Gastrocnemius medialis (tissue), 4 donors: ENCODE measurements at places on chromosomes 13 and 19. TPM values are rescaled to one million over a fixed set of nuclear protein-coding genes. Genes with fewer than 3 reads are reported as not detected.

The HSPB6 gene
- 178 TPM for total RNA-seq

The KLHL1 gene
- not detected for total RNA-seq

The KISS1R gene
- total RNA-seq, result not detected

The ANGPTL8 gene
- total RNA-seq, result not detected

The CGB5 gene
- total RNA-seq, result not detected

The ZNF132 gene
- 2.7 TPM for total RNA-seq

The ISOC2 gene
- total RNA-seq, result 59.7 TPM

The CEACAM20 gene
- not detected for total RNA-seq

The APC2 gene
- not detected for total RNA-seq

The ADGRL1 gene
- 1.6 TPM for total RNA-seq

The TJP3 gene
- 1.8 TPM for total RNA-seq

The CASP14 gene
- not detected for total RNA-seq

The SUPT20H gene
- total RNA-seq, result 24.4 TPM

The SRRM5 gene
- total RNA-seq, result 0.09 TPM

The LILRB3 gene
- total RNA-seq, result 3.6 TPM

The RGL3 gene
- total RNA-seq, result 0.33 TPM

The ZNF234 gene
- 2.2 TPM for total RNA-seq

The ZIK1 gene
- total RNA-seq, result 0.73 TPM

The SOX1 gene
- total RNA-seq, result not detected

The NKPD1 gene
- total RNA-seq, result not detected

The KLK14 gene
- not detected for total RNA-seq

The S1PR5 gene
- total RNA-seq, result not detected

The NLRP7 gene
- not detected for total RNA-seq

The PALM gene
- 4.4 TPM for total RNA-seq

The KIR3DL1 gene
- not detected for total RNA-seq

The HTR2A gene
- total RNA-seq, result 0.55 TPM

The PCDH17 gene
- 0.51 TPM for total RNA-seq

The SYT3 gene
- not detected for total RNA-seq

The TMEM59L gene
- 2.1 TPM for total RNA-seq

The GPR12 gene
- not detected for total RNA-seq

The IL4I1 gene
- total RNA-seq, result 1.1 TPM

The PDX1 gene
- not detected for total RNA-seq

The MISP gene
- 1.2 TPM for total RNA-seq

The POLR2I gene
- total RNA-seq, result 82.9 TPM

The KIR2DL4 gene
- total RNA-seq, result not detected

The ACP7 gene
- total RNA-seq, result not detected
